ENCODE measurements at places on chromosomes 7 and 10. TPM values are rescaled to one million over a fixed set of nuclear protein-coding genes. Genes with fewer than 3 reads are reported as not detected.

The CREB5 gene
- 10.5 TPM for total RNA-seq

DNA sequence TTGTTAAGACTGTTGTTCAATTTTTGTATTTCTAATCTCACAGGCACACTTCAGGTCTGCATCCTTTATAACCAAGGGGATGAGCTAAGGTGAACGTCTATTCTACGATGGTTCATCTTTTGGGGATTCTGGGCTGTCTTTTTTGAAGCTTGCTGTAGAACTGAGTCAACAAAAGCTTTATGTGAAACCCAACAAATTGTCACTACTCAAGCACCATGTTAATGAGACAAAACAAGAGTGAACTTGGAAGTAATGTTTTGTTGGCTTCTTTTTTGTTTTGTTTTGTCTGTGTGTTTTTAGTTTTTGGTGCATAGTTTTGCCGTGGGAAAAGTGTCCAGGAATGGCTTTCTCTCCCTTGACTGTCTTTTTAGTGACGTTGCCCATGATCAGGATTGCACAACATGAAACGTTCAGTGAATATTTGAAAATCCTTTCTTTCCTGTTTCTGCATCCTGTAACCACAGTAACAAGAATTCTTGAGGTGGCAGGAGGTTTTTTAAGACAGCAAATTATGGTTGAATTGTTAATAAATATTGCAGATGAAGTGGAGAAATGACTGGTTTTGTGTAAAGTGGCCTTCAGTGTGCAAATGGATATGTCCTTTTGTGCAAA, 65.6 kb downstream of the WIPF3 start:
- no peak for DNase-seq

DNA sequence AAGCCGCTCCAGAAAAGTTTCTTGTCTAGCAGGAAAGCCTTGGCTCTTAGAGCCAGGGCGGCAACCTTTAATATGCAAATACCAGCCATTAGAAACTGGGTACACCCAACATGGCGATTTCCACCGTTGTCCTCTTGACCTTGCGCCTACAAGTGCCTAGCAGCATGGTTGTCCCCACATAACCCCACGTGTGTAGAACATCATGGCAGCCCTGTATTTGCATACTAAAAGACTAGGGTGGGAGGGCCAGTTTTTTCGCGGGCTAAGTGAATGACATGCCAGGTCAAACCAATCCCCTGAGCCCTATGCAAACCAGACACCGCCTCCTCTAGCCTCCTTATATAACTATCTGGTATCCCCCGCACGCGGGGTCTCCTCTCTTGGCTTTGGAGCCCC, 58.4 kb upstream of the FZD8 start:
- no peak for DNase-seq

- no peak for DNase-seq
Observed at GRCh38 chr7:134476044-134476443, 17.1 kb upstream of the AKR1B1 start.

DNA sequence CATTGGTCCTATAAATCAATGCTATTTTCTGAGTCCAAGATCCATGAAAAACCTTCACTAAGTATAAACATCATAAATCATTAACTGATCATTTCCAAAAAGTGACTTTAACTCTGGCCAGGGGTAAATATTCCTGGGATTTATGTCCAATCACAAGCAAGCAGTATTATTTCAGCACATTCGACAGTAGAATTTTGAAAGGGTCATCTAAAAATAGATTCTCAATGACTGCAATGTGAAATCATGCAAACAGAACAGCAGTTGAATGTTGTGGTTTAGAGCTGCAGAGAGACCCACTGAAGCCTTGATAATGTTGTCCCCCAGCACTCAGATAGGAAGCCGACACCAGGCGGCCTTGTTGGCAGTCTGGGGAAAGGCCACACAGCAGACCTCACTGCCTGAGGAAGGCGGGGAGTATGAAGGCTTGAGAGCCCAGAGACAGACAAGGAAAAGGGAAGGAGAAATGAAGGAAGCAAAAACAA, 38.1 kb downstream of the FAM107B start:
- DNase-seq, result no peak

GRCh38 chr10:6144406-6145165, 55.8 kb downstream of the RBM17 start:
- peak; percentile 92 for DNase-seq

GRCh38 chr7:159036916-159037605, 107.6 kb downstream of the VIPR2 start:
- DNase-seq, result peak; percentile 40

- peak; percentile 93 for DNase-seq
Observed at GRCh38 chr7:2403014-2403717, at the start of gene CHST12. CHST12 (plus strand) TSS chr7:2403611; CDS start chr7:2432640, 29,029 bp downstream.

DNA sequence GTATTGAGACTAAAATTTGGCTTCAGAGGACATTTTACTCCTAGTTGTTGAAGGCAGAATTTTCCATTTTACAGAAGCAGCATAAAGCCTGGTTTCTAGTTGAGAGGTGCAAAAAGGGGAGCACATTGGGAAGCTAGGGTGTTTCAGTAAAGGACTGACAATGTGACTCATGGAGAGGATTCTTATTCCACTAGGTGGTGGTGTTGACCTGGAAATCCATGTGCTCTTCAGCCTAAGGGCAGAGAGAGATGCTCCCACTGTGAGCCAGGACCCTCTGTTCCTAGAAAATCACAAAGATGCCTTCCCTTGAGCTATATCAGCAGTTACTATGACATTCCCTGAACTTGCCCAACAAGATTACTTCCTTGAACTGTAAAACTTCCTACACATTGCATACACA, 687.8 kb downstream of the IPMK start:
- no peak for DNase-seq

- no peak for DNase-seq
Observed at GRCh38 chr7:77791336-77791735, 6.9 kb downstream of the TMEM60 start.

DNA sequence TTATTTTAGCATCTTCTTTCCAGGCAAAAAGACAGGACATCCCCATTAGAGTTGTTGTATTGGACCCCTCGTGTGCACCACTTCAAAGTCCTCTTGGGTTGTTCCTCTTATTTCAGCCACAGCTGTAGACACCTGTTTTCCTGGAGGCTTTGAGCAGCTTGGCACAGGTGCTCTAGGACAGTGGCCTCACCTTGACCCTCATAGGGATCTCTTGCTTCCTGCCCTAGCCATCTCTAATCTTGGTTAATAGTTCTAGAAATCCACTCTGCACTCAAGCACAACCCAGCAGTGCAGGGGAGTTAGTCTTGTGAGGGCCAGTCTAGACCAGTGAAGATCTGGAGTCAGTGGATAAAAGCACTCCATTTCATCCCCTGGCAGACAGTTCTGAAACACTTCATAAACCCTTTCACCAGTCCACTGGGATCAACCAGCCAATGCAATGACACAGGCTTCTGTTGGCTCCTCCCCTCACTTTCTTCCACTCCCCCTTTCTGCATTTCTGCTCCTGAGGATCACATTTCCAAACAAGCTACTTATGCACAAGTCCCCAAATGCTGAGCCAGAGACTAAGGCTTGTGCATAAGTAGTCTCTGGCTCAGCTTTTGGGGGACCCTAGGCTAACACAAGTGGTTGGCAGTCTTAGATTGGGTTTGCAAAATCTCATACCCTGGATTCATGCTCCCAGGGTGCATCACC, 131.5 kb upstream of the LAMB4 start:
- no peak for DNase-seq

GRCh38 chr7:98283127-98283886, 1.8 kb downstream of the BRI3 start:
- no peak for DNase-seq

DNA sequence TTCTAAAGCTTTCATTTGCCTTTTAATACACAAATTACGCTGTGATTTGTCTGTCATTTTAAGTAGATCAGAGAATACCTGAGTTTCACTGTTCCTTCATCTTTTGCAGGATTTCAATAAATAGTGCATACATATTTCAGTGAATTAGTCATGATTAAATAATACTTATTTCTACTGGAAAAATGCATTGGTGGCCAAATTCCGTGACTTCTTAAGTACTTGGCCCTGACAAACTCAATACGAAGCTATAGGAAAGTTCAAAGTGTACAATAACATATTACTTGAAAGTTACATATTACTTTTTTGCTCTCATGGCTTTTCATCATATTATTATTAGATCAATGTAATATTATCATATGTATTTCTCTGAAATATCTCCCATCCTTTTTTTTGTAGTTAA, 16.1 kb upstream of the PLXDC2 start:
- DNase-seq, result no peak

DNA sequence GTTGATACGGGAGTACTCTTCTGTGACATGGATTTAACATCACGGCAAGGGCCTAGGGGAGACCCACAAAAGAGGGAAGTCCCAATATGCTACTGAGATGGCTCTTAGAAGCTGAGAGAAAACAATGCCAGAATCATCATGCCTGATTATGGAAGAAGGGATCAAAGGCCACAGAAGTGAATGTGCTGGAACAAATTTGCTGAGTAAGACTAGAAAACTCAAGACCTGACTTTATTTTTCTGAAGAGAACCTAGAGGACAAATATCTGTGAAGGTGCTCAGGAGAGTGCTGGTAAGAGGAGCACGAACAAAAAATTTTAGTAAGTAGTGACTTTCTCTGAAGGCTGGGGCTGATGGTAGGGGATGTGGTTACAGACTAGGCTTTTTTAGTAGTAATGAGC, 277.0 kb downstream of the ZEB1 start:
- no peak for DNase-seq

The CYP2C19 gene
- not detected for total RNA-seq

The SEM1 gene
- 33.1 TPM for total RNA-seq

DNA sequence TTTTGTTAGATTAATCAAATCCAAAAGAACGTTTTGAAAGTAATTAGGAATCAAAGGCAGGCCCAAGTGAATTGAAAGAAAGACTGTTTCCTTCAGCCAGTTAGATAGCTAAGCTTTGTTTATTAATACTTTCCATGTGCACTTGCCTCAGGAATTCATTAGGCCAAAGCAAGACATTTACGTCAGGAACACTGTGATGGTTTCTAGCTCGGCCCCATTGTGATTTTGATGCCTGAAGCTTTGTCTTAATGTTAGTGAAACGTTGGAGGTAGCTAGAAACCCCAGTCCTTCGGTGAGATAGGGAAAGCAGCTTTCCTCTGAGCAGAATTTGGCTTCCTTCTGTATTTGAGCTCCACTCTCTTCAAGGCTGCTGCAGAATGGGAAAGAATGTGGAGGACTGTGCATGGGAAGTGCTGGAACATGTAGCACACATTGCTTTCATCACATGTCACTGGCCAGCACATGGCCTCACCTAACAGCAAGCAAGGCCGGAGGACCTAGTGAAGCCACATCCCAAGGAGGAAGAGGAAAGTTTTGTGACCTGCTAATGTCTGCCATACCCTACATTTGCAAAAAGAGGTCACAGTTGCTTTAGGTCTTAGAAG, 64.1 kb downstream of the PCGF5 start:
- DNase-seq, result no peak

- no peak for DNase-seq
Observed at GRCh38 chr10:34739915-34740314, 75.2 kb downstream of the PARD3 start.

- no peak for DNase-seq
Observed at GRCh38 chr7:16915405-16915804, 33.6 kb upstream of the AGR3 start.

DNA sequence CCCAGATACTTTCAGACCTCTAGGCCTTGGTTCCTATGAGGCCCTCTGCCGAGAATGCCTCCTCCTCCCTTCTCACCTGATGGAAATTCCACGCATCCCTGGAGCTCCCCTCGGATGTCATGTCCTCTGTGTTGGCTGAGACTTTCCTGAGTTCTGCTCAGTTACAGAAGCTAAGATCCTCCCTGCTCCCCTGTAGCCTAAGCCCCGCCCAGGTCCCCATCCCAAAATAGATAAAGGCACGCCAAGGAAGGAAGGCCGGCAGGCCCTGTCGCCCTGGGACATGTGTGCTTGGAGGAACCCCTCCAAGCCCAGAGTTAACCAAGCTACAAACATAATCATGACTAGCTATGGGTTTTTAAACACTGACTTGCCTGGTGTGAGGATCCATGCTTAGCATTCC, 123.5 kb downstream of the SORBS1 start:
- DNase-seq, result no peak

DNA sequence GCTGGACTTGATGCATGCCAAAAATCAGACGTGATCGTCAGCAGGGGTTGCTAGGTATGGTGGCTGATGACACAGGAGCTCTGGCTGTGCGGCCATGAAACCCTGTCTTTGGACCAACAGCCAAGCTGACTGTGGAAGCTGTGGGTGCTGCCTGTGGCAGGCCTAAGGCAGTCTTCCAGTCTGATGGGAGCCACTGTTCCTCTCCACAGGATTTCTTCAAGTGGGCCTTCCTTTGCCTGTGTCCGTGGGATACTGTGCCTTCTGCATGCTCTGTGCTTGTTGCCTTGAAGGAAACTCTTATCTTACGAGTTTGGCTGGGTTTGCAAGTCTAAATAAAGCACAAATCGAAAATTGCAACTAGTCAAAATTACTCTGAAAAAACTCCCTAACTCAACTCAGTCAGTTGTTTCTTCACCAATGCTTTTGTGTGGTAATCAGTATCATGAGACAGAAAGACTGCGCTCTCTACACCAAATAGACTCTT, 101.9 kb upstream of the PDLIM1 start:
- no peak for DNase-seq

- no peak for DNase-seq
Observed at GRCh38 chr10:14311206-14311957, 19.3 kb downstream of the FRMD4A start.

DNA sequence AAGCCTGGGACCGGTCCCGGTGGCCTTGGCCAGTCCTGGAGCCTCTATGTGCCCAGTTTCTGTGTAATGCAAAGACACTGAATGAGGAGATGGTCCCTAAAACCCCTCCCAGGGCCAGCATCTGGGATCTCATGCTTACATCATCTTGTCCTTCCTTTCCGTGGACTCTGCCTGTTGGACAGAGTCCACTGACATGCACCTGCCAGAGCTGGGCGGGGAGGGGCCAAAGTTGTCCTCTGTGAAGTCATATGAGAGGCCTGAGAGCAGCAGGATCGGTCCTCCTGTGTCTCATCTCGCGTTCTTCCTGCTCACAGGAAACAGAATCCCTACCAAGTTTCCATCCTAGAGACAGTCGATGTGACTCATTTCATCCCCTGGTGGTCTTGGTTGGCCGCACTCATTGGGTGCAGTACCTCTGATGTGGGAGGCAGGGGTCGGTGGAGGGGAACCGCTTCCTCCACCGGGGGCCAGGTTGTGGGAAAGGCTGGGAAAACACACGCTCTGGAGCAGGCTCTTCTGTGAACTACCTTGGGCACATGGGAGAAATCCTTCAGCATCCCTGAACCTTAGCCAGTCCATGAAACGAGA, 389.6 kb upstream of the PODXL start:
- no peak for DNase-seq

Measured in right atrium auricular region (tissue), 2 donors.